ENCODE measurements at places on chromosomes 16 and 17.

GRCh38 chr17:7843536-7844291 lies 9.7 kb downstream of the KDM6B start:
- DNase-seq = no peak

DNA sequence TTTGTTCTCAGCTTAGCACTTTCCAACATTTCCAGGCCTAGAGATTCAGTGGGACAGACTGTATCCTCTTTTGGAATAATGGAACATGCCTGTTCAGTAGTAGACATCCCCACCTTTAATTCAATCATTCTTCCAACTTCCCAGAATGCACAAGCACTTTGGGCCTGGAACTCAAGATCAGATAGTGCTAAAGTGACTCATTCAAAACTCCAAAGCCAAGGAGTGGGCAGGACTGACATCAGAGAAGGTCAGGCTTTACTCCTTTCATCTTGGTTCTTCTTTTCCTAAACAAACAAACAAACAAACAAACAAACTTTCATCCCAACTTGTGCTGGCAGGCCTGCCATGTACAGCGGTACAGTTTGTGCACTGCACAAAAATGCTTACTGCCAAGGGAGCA lies 172.0 kb downstream of the AXIN2 start:
- DNase-seq = no peak

- no peak for DNase-seq
Observed at GRCh38 chr16:11016993-11017392, 72.6 kb downstream of the CLEC16A start.

DNA sequence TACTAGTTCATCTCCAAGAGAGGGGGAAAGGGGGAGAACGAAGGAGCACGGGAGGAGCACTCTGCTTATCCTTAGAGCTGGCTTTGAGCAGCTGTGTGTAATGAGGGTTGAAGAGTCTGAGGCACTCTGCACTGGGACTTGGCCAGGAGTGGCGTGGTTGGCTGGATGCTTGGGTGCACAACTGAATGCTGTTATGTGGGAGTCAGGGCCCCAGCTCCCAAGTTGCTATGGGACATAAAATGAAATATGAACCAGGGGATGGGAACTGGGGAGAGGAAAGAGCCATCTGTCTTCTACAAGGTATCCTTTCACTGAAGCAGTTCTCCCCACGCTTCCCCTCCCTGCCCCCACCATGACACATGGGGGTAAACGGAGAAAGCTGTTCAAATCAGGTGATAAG lies 105.9 kb upstream of the ANKFN1 start:
- DNase-seq = no peak

- no peak for DNase-seq
Observed at GRCh38 chr16:16018705-16019104, 69.3 kb downstream of the ABCC1 start.

DNA sequence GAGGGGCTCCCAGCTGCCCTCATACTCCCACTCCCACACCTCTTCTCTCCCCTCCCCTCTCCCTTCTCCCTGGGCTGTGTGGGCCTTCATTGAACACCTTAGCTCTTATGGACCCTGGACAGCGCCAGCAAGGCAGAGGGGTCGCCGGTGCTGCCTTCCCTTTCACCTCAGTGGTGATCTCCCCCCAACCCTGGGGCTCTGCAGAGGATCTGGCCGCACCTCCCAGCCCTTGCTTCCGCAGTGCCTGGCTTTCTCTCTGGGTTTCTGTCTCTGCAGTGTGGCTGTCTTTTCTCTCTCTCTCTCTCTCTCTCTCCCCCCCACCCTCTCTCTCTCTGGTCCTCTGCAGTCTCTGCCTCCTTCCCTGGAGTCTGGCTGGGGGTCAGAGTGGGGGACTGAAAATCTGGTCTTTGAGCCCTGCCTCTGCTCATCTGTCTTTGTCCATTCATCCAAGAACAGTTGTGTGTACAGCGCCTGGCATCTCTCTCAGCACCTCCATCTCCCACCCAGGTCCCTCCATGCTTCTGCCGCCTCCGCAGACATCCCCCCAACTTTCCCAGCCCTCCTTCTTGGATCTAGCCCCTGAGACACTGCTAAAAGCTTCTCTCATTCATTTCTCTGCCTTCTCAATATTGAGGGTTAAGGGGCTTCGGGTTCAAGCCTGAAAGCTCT lies 1.1 kb downstream of the SEZ6L2 start:
- no peak for DNase-seq

GRCh38 chr16:23640615-23640930 lies 537 bp downstream of the PALB2 start:
- DNase-seq = no peak

Data from cortex of kidney (tissue), 1 donor.